ENCODE measurements at places on chromosomes 2 and 18.

DNA sequence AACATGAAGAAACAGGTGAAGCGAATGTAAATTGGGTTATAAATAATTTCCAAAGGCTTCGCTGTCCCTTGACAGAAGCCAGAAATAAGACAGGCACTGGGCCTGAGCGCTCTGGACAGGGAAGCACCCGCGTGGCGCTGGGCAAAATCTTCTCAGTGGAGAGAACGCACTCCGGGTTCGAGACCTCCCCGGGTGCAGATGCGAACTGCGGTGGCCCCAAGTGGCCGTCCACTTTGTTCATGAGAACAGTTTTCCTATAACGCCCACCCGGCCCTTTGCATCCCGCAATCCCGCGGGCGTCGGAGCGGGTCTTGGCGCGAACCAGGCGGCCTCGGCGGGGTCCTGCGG lies 651 bp upstream of the DPYSL5 start:
- no peak for DNase-seq

DNA sequence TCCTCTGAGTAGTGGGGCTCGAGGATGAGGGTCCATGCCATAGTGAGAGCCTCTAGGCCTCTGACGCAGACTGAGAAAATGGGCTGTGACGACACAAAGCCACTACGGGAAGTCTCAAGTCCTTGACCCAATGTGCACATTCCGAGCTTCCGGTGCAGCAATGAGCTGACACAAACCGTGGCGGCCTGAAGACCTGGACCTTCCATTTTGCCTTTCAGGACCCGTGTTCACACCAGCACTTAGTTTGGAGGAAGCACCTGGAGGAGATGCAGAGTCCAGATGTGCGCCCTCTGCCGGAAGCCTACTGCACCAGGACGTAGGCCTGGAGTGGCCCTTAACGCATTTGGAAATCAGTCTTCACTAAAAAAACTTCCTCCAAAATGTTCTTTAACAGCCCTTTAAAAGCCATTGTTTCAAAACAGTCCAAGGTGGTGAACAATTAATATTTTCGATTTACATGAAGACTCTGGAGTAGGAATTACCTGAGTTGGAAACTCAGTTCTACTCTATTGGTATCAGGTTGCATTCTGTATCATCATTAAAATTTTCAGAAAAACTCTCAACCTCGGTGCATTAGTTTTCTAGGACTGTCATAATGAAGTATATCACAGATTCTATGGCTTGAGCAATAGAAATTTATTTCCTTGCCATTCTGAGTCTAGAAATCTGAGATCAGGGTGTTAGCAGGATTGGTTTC lies 33.9 kb downstream of the BMP10 start:
- DNase-seq: peak; percentile 54

- no peak for DNase-seq
These were observed 47.7 kb downstream of the TMEM182 start for GRCh38 chr2:102809291-102810189.

DNA sequence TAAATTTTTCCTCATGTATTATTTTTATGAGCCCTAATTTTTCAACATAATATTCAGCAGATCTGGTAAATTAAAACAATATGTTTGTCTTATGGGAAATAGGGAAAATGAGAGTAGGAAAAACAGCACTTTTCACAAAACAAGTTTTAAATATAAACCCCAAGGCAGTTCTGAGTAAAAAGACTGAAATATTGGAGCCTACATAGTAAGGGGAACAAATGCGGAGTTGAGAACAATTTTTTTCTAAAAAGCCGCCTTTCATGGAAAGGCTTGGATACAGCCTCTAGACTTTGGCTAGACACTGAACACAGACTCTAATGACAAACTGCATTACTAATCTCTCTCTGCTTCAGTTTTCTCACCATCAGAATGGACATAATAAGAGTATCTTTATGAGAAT lies 174.1 kb downstream of the NOL4 start:
- DNase-seq: no peak

DNA sequence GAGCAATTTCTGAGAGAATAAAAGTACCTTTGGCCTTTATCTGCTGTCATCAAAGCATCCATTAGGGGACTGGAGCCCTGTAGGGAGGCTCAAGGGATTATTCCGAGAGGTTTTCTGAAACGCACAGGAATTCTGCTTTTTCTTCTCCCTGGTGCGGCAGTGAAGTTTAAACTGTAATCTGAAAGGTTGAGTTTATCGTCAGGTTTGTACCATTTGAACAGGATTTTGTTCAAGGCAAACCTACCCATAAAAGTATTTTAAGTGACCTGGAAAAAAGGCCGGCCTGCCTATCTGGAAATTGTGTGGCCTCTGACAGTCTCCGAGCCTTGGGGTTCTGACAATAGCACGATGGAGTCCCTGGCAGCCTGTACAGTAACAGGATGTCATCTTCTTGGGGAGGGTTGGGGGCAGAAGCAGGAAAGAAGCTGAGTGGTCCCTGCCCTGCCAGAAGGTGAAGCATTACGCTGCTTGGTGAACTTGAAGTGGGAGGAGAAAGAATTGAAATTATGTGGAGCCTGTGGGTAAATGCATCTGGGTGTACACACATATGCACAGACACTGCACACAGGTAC lies 272.0 kb downstream of the CYRIA start:
- DNase-seq: no peak

- peak; percentile 91 for DNase-seq
These were observed at the start of gene LMAN2L for GRCh38 chr2:96739633-96740428. TSS of gene LMAN2L (minus strand) at chr2:96740064. CDS start at chr2:96740040, 24 bp downstream.

DNA sequence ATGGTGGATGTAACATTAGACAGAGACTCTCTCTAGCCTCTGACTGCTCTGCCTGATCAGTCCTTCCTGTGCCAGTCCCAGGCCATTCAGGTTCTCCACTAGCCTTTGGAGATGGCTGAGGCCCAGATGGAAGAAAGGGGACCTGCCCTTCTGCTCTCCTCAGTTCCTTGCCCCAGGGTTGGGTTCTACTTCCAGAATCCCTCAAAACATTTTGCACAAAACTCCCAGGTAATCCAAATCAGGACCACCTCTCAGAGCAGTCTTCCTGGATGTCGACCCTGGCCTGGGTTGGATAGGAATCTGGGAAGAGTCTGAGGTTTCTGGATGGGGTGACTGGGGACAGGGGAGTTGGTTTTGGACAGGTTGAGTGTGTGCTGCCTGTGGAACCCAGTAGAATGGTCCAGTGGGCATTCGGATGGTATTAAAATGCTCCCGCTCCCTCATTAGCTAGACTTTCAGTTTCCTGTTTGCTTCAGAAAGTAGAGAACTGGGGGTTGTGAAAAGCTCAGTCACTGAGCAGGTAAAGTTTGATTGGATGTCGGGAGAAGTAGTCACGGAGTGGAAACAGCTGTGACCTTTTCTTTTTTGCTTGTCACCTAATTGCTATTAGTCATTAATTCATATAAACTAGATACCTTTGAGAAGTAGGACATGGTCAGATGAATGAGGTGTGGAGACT lies 37.9 kb downstream of the DPYSL5 start:
- no peak for DNase-seq

- DNase-seq: peak; percentile 30
These were observed 600 bp downstream of the RALB start for GRCh38 chr2:120253021-120253882.

- no peak for DNase-seq
These were observed 320.7 kb downstream of the LRP1B start for GRCh38 chr2:141810148-141810547.

DNA sequence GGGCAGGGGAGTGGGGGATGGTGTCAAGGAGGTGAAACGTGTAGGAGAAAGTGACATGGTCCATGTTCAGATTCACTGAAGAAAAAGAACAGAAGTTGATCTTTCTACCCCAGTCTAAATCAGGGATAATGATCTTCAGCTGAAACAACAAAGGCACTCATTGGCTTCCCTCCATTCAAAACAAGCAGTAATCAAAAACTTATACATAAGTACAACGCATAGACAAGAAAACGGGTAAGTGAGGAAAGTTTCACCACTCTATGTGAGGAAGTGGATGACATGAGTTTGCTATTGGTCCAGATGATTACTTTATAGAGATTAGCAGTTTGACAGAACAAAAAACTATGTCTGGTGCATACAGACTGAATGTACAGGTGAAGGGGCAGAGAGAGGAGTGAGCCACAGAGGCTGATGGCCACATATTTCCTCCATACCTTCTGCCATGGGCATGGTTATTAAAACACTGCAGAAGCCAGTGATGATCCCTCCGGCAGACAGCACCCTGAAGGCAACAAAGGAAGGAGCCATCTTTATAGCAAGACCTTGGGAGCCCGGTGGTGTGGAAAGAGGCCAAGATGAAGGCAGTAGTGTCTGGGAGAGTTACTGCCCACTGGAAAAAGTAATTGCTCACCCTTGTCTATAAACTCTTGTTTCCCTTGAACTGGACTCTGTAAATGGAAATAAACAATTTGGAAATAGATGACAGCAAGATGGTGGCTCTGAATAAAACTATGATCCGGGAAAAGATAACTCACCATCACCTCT lies 57.7 kb downstream of the SLC25A12 start:
- no peak for DNase-seq

DNA sequence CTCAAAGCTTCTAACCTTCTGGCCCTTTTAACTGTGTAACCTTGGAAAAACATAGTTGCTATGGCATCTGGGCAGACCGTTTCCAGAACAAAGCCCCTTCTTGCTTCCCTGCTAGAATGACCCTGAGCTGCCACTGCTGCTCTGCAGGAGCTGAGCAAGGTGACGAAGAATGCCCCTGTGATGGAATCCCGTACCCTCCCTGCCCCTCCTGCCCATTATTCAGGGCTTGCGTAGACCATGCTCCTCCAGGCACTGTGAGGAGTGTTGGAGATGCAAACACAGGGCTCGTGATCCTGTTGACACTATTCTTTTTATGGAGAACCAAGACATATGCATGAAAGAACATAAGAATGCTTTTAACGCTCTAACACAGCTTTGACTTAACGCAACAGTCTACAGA lies 191.1 kb downstream of the CDH2 start:
- DNase-seq: no peak

DNA sequence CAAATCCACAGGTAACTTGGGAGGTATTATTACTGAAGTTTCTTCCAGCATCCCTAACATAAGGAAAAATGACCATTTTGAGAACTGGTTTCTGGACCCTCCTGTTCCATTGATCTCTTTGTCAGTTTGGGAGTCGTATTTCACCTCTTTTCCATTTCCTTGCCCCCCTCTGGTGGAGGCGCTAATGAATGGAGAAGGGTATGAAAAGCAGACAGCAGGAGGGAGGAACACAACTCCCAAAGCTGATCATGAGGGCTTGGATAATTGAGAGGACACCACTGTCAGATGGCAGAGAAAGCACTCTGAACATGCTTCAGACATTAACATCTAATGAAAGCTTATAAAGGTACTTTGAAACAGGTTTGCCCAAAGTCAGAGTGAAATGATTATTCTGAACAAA lies 56.6 kb upstream of the TLK1 start:
- no peak for DNase-seq

DNA sequence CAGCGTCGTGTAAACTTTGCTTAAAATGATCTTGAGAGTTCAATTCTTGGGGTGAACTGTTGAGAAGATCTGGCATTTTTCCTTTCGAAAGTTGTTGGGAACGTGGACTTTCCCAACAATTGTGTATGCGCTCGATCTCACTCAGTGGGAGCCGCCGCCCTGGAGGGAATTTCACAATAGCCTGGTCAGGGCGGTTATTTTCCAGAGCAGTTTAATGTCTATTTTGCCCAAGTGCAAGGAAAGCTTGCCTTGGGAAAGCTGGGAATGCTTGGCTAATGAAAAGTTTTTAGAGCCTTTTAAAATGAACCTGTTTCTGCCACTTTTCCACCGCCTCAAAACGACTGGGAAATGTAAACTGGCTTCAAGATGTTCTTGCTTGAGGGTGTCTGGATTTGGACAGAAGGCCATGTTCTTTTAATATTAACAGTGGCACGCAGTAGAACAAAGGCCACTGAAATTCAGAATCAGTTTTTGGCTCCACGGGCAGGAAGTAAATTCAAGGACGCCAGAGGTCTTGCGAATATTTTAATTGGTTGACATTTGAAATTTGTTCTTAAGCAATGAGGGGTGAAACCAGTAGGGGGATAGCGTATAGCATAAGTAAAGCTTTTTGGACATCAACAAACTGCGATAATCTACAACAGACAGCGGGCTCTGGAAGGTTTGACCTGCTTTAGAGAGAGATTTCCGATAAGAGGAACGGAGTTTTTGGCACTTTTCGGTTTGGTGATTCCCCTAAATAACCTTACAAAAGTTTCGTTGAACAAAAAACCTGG lies 1.2 kb downstream of the CFLAR start:
- DNase-seq: peak; percentile 69

- DNase-seq: no peak
These were observed 30.6 kb upstream of the EPC2 start for GRCh38 chr2:148614014-148614321.

- peak; percentile 8 for DNase-seq
These were observed 58.2 kb downstream of the ANKMY1 start for GRCh38 chr2:240499309-240500301.

GRCh38 chr18:57737400-57738060 lies 65.6 kb downstream of the ATP8B1 start:
- DNase-seq: no peak

DNA sequence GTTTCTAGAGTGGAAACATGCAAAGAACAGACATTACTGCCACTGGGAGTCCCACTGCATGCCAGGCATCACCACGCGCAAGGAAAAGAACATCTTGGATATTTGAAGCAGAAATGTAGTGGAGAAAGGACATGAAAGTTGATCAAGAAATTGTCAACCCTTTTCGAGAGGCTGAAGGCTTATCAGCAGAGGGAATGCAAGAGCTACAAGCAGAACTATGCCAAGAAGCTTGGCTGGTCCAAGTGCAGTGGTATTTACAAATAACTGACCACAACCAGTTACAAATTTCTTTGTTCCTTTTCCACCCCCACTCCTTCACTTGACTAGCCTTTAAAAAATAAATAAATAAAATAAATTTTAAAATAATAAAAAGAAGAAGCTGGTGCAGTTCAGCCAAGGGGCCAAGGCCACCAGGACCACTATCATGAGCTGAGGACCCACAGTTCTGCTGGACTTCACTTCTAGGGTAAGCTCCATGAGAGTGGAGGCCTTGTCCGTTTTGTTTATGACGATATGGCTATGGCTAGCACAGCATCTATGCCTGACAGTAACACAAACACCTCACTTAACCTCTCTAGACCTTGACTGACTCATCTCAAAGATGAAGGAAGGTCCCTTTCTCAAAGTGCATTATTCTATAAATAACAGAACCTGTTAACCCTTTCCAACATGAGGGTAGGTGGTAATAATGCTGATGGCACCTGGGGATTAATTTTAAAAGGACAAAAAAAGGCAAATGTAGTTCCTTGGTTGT lies 20.9 kb downstream of the MARCHF4 start:
- no peak for DNase-seq

DNA sequence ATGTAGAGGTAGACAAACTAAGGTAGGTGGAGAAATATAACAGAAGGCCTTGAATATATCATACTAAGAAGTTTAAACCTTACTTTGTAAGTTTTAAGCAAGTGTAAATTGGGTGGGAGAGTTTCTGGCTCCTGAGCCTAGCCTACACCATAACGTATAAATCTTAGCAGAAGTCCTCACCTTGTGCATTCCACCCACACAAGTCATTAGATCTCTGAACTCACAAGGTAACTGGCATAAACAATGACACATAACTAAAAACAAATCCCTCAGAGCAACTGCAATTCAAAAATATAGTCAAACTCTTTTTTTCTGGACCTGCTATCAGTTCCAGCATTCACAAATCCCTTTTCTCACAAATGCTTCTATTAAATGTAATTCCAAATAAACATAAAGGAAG lies 9.4 kb downstream of the REV1 start:
- no peak for DNase-seq
